ENCODE measurements at places on chromosomes 1 and 21.
A peak's percentile ranks its signal among the peaks of the same experiment; 100 is the strongest.

DNA sequence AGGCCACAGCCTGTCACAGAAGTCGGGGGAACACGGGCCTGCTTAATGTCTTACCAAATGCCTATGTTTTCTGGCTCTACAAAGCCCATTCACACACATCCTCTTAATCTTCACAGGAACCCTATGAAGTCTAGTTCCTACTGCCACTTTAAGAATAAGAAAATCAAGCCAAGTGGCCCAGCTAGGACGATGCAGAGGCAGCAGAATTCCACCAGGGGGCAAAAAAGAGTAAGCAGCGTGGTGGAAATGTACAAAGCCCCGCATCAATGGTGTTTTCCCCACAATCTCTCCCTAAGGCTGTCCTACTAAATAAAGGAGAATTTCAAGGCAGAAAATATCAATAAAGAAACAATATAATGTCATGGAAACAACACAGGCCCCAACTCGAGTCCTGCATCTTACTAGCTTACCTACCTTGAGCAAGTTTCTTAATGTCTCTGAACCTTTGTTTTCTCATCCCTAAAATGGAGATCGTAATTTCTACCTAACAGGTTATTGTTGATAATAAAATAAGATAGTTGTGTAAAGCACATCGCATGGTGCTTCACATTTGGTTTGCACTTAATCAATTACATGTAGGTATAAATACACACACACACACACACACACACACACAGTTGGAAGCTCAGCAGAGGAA is 21.4 kb downstream of the SEC16B start:
- peak; percentile 77 for DNase-seq

GRCh38 chr21:46474382-46474781 is 15.7 kb downstream of the DIP2A start:
- DNase-seq = no peak

DNA sequence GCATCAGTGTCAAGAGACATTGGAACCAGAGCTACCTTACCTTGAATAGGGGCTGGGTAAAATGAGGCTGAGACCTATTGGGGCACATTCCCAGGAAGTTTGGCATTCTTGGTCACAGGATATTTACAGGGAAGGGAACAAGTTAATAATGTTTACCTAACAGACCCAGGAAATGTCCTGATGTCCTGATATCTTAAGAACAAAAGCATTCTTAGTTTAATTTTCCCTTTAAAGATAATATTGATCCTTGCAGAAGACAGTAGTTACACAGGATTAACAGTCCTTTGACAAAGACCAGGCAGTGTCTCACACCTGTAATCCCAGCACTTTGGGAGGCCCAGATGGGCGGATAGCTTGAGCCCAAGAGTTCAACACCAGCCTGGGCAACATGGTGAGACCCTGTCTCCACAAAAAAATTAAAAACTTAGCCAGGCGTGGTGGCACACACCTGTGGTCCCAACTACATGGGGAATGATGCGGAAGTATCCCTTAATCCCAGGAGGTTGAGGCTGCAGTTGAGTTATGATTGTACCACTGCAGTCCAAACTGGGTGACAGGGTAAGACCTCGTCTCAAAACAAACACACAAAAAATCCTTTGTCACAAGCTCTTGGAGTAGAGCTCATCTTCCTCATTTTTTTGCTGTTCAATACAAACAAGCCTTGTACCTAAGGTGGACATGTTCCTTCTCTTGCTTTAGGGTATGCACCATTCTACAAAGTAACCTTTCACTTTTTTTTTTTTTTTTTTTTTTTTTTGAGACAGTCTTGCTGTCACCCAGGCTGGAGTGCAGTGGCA is 1.3 kb upstream of the TOMM20 start:
- DNase-seq = no peak

GRCh38 chr1:85824066-85824840 is 116.0 kb upstream of the ZNHIT6 start:
- DNase-seq = no peak

- no peak for DNase-seq
Observed at GRCh38 chr1:181647314-181648035, 164.2 kb downstream of the CACNA1E start.

GRCh38 chr1:27380224-27380623 is 2.9 kb downstream of the CD164L2 start:
- no peak for DNase-seq

GRCh38 chr1:18446751-18447150 is 34.0 kb upstream of the KLHDC7A start:
- DNase-seq = no peak

- DNase-seq = no peak
Observed at GRCh38 chr1:110914676-110915075, 41.7 kb downstream of the CD53 start.

- DNase-seq = peak; percentile 64
Observed at GRCh38 chr1:212070720-212071302, 35.3 kb downstream of the DTL start.

- no peak for DNase-seq
Observed at GRCh38 chr21:25670726-25671125, 31.7 kb downstream of the JAM2 start.

Measured in ACHN (cell line).